Panc1 (cell line): ENCODE measurements at places on chromosomes 1 and 21. TPM values are rescaled to one million over a fixed set of nuclear protein-coding genes. Genes with fewer than 3 reads are reported as not detected.

The EDN2 gene
- not detected for total RNA-seq

The TENT5C gene
- total RNA-seq = 8.9 TPM

The DCST2 gene
- 0.13 TPM for total RNA-seq

GRCh38 chr1:199585392-199585791, 442.1 kb upstream of the NR5A2 start:
- DNase-seq = no peak

GRCh38 chr1:209416716-209417115, 166.8 kb upstream of the CAMK1G start:
- DNase-seq = no peak

DNA sequence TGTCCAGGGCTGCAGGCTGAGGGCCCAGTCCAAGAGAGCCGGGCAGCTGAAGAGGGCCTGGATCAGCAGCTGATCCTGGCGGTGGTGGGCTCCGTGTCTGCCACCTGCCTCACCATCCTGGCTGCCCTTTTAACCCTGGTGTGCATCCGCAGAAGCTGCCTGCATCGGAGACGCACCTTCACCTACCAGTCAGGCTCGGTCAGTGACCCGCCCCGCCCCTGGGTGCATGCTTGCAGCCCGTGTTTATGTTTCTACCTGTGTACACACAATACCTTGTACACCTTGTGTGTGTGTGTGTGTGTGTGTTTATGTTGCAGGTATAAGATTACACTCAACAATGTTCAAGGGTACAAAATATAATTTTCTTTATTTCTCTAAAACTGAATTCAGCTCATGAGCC, 13.0 kb downstream of the TIE1 start:
- no peak for DNase-seq

DNA sequence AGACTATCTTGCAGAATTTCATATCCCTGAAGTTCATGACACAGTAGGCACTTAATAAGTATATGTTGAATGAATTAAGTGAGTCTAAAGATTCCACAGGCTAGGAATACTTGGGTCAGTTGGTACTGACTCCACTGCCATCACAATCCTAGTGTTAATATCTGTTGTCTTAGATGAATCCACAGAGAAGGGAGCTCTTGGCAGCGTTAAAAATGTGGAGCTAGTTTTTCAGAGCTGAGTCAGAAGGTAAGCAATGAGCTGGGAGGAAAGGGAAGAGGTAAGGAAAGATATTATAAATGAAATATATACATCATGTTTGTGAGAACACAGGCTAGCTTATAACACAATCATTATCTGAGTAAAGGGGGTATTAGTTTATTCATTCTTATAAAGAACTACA, 21.8 kb upstream of the GORAB start:
- no peak for DNase-seq

- no peak for DNase-seq
Observed at GRCh38 chr1:173127369-173128307, 76.9 kb upstream of the TNFSF18 start.

DNA sequence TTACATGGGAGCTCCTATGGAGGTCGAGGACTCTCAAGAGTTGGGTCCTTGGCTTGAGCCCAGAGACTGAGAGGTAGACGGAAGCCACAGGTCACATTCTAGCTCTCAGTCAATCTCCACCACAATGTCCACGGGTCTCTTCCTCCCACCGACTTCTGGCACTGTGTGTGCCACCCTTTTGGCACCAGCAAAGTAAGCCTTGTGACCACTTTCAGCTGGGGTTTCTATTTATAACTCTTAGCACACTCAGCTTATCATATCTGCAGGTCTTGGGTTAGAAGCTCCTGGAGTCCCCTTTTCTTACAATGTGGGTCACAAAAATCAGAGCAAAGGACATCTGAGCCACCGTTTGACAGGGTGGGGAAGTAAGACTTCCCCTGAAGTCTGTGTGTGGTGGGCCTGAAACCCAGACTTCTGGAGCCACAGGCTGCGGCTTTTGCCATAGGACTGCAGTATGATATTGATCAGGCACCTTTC, 28.3 kb downstream of the NCMAP start:
- no peak for DNase-seq

DNA sequence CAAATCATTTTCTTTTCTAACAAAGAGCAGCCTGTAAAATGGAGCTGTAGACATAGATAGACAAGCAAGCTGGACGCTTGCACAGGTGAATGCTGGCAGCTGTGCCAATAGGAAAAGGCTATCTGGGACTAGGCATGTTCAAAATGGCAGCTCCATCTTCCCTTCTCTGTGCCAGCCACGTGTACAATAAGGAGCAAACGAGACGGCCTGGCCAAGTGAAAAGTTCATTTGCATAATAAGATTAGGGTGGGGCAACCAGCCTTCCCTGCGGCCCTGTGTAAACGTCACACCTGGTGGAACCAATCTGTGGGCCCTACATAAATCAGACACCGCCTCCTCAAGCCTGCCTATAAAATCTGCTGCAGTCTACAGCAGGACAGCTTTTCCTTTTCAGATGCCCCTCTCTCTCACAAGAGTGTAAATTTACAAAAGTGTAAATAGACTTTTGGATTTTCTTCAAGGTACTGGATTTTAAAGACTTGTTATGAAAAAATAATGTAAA, 16.6 kb upstream of the EDEM3 start:
- DNase-seq = no peak
